ENCODE measurements at places on chromosomes 6 and 20. TPM values are rescaled to one million over a fixed set of nuclear protein-coding genes. Genes with fewer than 3 reads are reported as not detected.

The TREM2 gene
- total RNA-seq = 1.7 TPM

The TRERF1 gene
- total RNA-seq = 7.4 TPM

- H3K27me3 ChIP-seq = no peaks in the 10 kb centered on the region
- no peak overlapping the region for H3K4me3 ChIP-seq
- H3K4me1 ChIP-seq = peaks cover 70% of the 10 kb centered on the region
- no peak for ATAC-seq
- H3K27ac ChIP-seq = peak overlapping the region; percentile 89
Measured at GRCh38 chr20:25230166-25230831, 17.6 kb upstream of the PYGB start.

DNA sequence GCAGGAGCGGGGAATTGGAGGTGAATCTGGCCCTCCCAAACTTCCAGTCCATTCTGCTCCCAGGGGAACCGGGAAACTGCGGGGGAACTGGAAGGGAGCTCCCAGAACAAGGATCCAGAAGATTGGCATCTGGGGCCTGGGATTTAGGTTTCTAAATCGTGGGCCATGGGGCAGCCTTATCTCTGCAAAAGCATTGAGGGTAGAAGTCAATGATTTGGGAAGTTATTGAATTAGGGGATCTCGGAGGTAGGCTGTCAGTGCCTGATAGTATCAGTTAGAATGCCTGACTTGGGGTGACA lies 45.1 kb downstream of the HNF4A start:
- H3K4me3 ChIP-seq = no peak overlapping the region
- no peak for ATAC-seq
- H3K4me1 ChIP-seq = no peaks in the 10 kb centered on the region
- peaks cover 48% of the 10 kb centered on the region for H3K27me3 ChIP-seq

GRCh38 chr20:1526896-1527295 lies 30.6 kb downstream of the SIRPD start:
- H3K4me3 ChIP-seq = no peak overlapping the region
- H3K27ac ChIP-seq = no peak overlapping the region
- H3K4me1 ChIP-seq = no peaks in the 10 kb centered on the region

- no peak overlapping the region for H3K4me3 ChIP-seq
- H3K27me3 ChIP-seq = no peaks in the 10 kb centered on the region
- no peak for ATAC-seq
- H3K27ac ChIP-seq = no peak overlapping the region
- H3K36me3 ChIP-seq = peaks cover 2% of the 10 kb centered on the region
Measured at GRCh38 chr6:142914937-142915697, 29.9 kb downstream of the HIVEP2 start.

DNA sequence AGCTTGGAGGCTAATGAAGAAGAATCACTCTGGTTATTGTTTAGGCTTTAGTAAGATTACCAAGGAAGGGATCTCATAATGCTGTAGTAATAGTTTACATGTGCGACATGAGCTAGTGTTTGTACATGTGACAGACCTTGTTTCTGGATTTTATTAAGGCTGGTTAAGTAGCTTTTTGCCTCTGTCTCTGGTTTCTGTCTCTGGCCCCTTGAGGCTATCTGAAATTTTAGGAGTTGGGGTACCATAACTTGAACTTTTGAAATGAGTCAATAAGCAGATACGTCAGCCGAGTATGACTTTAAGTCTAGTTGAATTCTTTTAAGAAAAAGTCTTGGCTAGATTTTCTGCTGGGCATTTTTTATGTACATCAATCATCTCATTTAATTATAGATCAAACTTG lies 9.5 kb downstream of the CBFA2T2 start:
- no peaks in the 10 kb centered on the region for H3K27me3 ChIP-seq
- no peak overlapping the region for H3K4me3 ChIP-seq
- no peak overlapping the region for H3K27ac ChIP-seq
- peaks cover 2% of the 10 kb centered on the region for H3K4me1 ChIP-seq

- no peak overlapping the region for H3K27ac ChIP-seq
- H3K4me3 ChIP-seq = no peak overlapping the region
- no peaks in the 10 kb centered on the region for H3K27me3 ChIP-seq
- H3K4me1 ChIP-seq = no peaks in the 10 kb centered on the region
Measured at GRCh38 chr6:100420711-100421110, 44.0 kb downstream of the SIM1 start.

- H3K36me3 ChIP-seq = peaks cover 16% of the 10 kb centered on the region
- ATAC-seq = no peak
Measured at GRCh38 chr20:492159-492558, 29.8 kb upstream of the TBC1D20 start.

DNA sequence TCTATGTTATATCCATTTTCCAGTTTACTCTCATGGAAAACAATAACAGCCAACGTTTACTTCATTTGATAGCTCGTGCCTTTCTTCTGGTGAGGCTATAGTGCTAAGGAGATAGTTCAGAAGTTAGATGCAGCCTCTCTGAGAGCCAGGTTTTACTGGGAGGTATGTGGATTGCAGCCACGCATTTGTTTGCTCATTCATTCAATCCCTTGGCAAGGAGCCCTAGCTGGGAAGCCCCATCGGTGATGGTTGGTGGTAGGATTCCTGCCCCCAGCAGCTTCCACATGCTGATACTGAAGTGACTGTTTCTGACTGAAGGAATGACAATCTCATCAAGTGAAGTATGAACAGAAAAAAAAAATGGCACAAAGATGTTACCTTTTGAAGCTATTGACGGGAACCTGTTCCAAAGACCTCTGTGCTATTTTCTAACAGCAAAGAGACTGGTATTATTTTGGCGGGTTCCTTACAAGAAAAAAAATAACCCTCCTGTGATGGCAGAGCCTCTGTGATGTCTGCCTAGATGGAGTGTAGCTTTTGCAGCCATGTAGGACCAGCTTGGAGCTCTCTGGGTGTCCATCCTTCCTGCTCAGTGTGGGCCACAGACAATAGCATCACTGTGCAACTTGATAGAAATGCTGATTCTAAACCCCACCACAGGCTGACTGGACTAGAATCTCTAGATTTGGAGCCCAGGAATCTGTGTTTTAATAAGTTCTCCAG lies 30.6 kb downstream of the SNAP25 start:
- H3K36me3 ChIP-seq = no peaks in the 10 kb centered on the region
- H3K4me3 ChIP-seq = no peak overlapping the region
- no peak for ATAC-seq

All from gastroesophageal sphincter (tissue), 4 donors.